ENCODE measurements at places on chromosomes 3 and 15.

GRCh38 chr15:63805993-63806980 lies 27.5 kb downstream of the HERC1 start:
- no peak for DNase-seq

DNA sequence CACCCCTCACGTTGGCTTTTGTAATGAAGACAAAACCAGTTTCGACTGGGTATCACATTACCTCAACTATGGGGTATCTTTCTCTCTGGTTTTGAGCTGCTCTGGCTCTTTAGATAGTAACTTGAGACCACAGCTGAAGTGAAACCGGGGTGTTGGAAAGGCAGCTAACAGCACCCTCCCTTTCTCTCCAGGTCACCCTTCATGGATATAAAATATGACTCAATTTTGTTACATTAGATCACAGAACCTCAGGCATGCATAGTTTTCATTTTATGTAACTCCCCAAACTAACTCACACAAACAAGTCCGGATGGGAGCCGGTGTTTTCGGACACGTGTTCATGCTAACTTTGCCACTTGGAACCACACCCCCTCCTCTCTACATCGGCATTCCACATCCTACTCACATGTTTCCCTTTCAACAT lies 90.7 kb downstream of the NR2F2 start:
- DNase-seq = no peak

DNA sequence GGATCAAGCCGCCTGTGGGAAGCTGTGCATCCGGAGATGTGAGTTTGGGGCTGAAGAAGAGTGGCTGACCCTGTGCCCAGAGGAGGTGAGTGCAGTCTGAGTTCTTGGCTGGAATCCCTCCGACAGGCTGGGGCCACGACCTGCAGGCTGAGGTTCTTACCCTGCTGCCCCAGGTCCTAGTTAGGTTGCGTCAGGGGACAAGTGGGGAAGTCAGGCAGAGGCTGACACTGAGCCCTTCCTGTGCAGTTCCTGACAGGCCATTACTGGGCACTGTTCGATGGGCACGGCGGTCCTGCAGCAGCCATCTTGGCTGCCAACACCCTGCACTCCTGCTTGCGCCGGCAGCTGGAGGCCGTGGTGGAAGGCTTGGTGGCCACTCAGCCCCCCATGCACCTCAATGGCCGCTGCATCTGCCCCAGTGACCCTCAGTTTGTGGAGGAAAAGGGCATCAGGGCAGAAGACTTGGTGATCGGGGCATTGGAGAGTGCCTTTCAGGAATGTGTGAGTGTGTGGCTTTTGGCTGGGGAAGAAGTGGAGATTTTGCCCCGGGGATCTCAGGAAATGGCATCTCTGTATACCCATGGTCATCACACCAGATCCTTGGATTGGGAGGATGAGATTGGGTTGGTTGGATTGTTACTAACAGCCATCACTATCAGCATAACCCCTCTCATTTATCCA lies 1.3 kb downstream of the PPM1M start:
- DNase-seq = no peak

DNA sequence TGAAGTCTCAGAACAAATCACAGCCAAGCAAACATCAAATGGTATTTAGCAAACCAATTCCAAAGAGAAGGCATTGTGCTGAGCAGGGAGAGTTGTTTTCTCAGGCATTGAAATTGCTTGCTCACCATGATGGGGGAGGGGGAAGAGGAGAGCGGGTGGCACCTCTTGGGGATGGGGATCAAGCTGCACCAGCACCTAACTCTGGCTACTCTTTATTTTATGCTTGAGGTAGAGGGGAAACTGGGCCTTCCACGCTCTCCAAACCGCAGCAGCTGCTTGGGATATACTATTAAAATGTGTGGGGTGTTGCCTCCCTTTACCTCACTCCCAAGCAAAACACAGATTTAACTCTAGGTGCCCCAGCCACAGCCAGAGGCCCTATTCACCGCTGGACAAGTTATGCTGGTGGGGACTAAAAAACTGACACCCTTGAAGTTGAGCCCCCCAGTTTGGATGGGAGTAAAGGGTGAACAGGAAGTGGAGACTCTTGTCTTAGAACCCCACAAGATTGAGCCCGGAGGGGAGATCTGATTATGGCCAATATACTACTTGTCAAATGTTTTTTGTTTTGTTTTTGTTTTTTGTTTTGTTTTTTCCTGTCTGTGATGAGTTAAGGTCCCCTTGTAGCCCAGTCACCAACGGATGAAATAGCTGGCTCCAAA lies 5.0 kb upstream of the FOXB1 start:
- DNase-seq = no peak

DNA sequence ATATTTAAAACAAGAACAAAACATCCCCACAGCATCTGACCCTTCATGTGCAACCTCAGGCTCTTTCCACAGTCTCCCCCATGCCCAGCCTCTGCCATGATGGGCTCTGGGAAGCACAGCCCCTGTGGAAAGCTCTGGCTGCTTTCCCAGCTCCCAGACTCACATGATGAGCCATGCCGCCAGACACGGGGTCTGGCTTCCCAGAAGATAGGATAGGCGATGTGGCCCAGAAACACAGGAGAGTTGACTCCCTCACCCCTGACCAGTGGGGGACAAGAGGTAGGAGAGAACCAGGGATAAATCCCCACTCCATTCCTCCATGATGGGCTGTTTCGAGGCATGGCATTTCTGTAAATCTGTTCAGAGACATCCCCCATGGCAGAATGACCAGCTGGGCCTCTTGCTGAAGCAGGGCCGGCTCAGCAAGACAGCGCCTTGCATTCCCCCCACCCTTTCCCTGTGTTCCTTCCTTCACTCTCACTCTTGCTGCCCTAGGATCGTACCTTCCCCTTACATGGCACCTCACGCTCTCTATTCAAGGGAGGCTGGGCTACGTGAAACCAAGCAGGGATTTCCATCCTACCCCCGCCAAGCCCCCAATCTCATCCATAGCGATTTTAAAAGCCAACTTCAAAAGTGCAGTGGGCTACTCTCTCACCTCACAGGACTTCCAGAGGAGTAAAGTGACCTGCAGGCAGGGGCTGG lies 192.4 kb downstream of the ABHD5 start:
- DNase-seq = no peak

DNA sequence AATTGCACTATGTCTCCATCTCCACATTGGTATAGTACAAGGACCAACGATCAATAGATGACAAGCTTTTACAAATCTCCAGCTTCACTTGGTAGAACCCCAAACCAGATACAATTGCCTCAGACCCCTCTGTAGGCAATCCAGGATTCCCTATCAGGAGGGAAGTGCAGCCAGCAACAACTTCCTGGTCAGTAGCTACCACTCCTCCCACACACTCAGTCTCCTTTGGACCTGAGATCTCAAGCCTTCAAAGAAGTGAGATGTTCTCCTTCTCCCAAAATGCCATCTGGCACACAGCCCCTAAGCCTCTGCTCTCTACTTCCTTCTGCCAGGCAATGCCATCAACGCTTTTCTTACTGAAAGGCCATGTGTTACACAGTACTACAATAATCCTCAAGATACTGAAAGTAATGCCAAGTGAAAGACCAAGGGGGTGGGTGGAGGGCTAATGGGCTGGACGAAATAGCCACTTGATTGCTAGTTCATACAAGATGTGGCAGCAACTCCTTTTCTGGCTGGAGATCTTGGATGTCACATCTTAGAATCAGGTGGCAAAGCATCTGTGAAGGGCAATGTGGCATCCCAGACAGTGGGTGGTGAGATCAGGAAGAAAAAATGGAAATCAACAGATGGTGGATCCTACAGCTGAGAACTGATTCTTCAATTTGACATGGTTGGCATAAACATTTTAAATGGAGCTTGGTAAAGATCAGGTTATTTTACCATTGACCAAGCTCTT lies 75.3 kb upstream of the ACP3 start:
- DNase-seq = no peak

- DNase-seq = no peak
Observed at GRCh38 chr3:79769229-79769628, 1.4 kb upstream of the ROBO1 start.

- no peak for DNase-seq
Observed at GRCh38 chr3:52120556-52121463, 33.4 kb downstream of the POC1A start.

DNA sequence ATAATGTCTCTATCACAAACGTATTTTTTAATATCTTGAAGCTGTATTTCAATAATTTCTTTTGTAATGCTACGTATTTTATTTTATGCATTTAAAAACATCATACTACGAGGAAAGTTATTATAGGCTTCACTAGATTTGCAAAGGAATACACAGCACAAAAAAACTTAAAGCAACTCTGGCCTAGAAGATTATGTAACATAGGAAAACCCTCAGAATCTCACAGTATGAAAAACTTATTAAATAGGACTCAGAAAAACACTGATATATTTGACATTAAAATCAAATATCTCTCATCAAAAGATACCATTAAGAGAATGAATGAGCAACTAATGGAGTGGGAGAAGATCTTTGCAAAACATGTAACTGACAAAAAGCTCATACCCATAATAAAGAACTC lies 63.7 kb downstream of the DMXL2 start:
- DNase-seq = no peak

GRCh38 chr3:72938471-72939265 lies 50.8 kb downstream of the GXYLT2 start:
- DNase-seq = peak; percentile 4

- no peak for DNase-seq
Observed at GRCh38 chr15:77494073-77494867, 73.6 kb downstream of the HMG20A start.

DNA sequence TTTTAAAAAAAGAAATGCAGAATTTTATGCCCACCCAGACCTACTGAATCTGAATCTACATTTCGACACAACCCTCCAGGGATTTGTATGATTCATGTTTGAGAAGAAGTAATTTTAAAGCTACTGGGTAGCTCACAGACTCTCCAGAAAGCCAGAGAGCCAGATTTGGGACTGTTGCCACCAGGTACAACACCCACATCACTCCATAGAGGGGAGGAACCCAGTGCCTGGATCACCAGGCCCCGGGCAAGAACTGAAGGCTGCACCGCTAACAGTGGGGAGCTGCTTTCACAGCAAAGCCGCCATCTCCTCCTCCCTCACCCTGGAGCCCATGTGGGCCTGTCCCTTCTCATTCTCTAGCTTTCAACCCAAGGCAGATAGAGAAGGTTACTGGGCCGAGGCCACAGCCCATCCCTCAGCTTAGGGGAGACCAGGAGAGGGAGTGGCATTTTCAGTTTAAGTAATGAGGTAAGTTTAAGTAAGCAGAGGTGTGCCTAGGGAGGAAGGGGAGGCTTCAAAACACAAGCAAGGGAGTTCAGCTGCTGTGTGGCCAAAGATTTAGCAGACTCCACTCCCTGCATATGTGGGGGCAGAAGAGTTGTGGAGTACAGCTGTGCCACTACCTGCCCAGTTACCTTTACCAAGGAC lies 109.8 kb downstream of the IL12A start:
- DNase-seq = no peak

GRCh38 chr3:96813134-96813819 lies 1.1 kb upstream of the EPHA6 start:
- peak; percentile 19 for DNase-seq

GRCh38 chr3:171976526-171976925 lies 62.9 kb upstream of the FNDC3B start:
- DNase-seq = no peak

DNA sequence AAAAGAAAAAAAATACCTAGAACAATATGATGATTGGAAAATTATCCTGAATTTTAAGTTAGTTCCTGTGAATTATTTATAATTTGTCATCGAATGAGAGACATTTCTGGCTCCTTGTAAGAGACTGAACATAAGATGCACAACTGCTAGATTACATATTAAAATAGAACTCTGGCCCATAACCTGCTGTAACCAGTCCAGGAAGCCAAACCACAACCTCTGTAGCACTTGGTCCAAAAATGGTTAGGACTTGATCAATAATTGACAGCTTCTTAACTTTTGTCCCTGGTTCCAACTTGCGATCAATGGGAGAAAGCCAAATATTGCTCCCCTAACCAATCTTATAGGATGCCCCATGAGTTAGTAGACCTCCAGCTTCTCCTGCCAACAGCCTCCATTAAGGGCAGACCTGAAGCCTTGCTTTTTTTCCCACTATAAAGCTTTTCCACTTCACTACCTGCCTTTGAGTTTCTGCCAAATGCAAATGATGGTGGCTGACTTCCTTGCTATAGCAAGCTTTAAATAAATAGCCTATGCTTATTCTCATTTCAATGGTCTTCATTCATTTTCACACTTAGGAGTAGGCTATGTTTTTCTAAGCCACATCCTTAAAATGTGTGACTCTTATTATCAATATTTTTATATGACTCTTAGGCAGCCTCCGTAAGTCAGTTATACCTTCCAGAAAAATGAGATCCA lies 224.0 kb upstream of the ARHGEF26 start:
- no peak for DNase-seq

- DNase-seq = no peak
Observed at GRCh38 chr15:83844742-83845141, 190.8 kb downstream of the ADAMTSL3 start.

DNA sequence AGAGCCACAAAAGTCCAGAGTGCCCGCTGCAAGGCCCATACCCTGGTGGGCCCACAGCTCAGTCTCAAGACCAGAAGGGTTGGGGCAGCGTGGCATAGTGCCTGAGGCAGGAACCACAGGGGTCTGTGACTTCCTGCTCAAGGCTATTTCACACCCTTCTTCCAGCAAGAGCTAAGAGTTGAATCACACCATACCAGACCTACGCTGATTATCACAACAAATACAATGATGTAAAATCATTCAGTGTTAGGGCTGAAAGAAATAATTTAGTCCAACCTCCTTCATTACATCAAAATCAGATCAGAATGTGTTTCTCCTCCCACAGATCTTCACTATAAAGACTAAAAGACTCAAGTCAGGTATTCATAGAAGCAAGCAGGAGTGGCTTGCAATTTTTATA lies 27.8 kb upstream of the ST8SIA2 start:
- DNase-seq = no peak

- no peak for DNase-seq
Observed at GRCh38 chr15:65163041-65163440, 22.1 kb downstream of the CLPX start.

DNA sequence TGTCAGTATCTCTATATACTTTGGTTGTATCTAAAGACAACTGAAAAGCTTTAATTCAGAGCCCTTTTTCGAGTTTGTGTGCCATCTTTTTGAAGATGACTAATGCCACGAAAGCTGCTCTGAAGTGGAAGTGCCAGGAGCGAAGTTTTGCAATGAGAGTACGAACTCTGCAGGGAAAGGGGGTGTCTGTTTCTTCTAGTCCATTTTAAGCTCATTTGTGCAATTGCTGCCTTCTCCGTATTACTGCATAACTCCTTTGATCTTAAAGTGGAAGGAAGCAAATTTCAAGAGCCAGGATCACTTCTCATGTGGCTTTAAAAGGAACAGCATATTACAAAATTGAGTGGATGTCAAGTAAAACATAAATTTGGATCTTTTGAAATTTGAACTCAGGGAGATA lies 245.3 kb downstream of the FEZF2 start:
- DNase-seq = no peak

DNA sequence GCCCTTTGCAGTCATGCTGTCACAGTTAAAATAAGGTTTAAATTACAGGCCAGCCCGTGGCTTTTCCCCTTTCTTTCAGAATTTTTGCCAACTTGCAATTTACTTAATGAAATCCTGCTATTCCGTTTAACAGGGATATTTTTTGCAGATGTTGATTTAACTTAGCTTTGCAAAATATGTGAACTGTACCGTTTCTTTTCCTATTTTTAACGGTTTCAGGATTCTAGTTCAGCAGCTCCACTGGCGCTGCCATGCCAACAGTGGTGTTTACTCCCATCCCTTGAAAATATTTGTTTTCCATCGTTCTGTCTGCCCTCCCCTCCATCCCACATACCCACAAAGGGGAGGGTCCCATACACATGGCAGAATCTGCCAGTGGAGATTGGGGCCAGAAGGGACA lies 54.3 kb downstream of the SMAD6 start:
- no peak for DNase-seq

- no peak for DNase-seq
Observed at GRCh38 chr15:29935296-29936004, 113.2 kb upstream of the TJP1 start.

All from T follicular helper cell (primary cell).